ENCODE measurements at places on chromosomes 5 and 9.

- DNase-seq, result no peak
Measured at GRCh38 chr5:125411744-125412560, 665.5 kb upstream of the ZNF608 start.

DNA sequence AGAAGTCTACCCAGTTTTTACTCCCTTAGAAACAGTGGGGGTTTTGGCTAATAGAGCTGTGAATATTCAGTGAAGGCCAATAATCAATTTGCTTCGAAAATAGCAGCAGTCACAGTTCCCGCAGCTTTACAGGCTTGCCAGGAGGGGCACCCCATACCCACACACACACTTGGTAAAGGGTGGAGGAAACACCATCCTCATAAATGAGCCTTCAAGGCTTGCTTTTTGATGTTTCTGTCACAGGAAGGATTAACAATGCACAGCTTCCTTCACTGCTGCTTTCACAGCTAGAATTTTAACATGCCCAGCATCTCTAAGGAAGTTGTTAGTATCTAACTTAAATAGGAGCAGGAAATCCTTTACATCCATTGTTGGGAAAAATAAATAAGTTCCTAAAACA, 1247.5 kb upstream of the C9orf72 start:
- no peak for DNase-seq

GRCh38 chr5:61969755-61970154, 336.3 kb upstream of the KIF2A start:
- DNase-seq, result no peak

DNA sequence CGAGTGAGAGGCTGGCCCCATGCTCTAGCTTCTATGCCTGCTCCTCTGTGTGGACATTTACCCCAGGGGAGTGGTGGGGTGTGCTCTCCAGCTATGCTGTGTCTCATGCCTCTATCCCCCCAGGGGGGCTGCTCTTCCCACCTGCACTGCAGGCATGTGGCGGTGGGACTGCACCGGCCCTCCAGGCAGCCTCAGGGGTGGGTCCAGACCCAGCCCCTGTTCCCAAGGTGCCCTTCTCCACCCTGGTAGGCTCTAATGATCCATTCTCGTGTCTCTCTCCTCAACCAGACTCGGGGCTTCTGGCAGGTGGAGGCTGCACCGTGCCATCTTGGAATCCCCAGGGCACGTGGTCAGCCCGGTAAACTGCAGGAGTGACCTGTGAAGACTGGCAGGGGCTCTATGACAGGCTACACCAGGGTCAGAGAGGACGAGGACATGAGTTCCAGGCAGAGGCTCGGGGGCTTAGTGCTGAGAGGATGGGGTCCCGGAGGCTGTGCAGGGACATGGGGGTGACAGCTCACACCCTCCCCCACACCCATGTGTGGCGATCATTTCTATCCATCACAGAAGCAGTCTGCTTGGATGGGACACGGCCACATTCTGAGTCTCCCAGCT, 22.7 kb upstream of the COL5A1 start:
- DNase-seq, result no peak
